ENCODE measurements at places on chromosomes 7 and 10.

GRCh38 chr7:112407261-112407660 lies 43.0 kb upstream of the IFRD1 start:
- DNase-seq = no peak

DNA sequence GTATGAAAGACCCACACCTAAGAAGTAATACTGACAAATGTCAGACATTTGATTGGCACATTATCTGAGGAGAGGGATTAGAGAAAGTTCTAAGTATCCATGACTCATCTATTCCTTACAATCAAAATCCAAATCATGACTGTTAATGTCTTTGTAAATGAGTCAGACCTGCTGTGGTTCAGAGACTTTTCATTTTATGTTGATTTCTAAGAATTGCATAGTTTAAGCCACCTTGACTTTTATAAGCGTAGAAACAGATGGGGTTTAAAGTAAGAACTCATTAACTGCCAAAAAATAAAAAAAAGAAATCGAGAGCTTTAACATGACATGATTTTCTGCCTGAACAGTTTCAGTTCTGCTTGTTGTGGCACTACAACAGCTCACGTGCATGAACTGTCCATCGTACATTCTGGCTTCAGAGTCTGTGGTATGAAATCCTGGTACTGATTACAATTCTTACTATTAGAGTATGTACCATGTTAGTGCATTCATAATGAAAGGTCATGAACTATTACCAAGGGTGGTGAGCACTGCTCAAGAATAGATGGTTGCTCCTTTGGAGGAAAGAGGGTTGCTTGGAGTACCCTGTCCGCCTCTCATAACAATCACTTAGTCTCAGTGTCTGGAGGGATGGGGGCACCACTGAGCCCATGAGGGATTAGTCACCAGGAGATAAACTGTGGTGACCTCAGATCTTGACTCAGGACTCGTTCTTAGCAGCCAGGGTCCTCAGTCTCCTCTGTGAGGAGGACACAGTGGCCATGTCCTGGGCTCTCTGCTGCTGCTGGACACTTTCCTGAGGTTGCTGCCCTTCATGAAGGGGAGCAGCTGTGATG lies 42.2 kb downstream of the ACSM6 start:
- DNase-seq = no peak

DNA sequence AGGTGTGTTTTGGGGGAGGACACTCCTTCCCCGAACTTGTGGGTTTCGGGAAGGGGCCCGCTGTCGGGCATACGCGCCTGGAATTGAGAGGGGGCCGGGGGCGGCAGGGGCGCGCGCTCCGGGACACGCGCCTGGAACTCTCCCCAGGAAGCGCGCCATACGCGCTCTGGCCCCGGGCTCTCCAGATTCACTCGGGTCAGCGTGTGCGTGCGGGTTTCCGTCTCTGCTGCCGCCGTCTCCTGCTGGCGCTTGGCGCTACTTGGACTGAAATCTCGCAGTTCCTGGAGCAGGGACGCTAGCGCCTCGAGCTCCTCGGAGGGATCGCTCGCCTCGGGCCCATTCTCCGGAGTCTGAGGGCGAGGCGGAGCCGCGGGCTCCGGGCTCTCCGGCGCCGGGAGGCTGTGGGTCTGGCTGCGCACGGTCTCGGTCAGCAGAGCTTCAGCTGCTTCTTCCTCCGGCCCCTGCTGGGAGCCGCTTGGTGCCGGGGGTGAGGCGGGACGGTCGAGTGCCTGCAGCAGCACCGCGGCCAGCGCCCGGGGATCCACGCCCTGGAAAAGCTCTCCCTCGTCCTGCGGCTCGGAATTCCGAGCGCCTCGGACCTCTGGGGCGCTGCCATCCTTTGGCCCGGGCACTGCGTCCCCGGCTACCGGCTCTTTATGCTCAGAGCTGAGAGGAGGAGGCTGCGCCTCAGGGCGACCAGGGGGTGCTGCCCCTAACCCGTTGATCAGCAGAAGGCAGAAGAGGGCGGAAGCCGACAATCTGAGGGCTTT lies 1.1 kb downstream of the VGF start:
- no peak for DNase-seq

DNA sequence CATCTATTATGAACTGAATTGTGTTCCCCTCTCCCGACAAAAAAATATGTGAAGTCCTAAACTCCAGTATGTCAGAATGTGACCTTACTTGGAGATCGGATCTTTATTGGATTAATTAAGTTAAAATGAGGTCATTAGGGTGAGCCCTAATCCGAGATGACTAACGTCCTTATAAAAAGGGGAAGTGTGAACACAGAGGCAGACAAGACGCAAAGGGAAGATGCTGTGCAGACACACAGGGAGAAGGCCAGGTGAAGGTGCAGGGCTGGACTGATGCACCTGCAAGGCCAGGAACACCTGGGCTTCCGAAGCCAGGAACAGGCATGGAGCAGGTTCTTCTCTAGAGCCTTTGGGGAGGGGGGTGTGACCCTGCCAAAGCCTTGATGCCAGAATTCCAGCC lies 187.8 kb downstream of the PARD3 start:
- DNase-seq = no peak

GRCh38 chr7:27905951-27906350 lies 166.0 kb downstream of the TAX1BP1 start:
- DNase-seq = no peak

DNA sequence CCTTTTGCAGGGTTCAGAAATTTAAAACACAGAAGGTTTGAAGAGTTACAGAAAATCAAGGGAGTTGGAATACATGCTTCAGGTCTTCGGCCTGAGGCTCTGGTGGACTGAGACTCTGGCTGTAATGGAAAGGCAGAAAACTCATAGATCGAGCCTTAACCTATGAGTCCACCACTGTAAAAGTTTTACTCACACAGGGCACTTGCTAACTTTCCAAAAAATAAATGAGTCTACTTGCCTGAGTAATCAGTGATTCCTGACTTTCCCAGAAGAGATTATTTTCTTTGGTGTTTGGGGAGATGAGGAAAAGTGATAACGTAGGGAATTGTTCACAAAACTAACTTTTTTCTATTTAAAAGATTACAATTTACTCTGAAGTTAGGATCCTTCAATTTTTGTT lies 108.0 kb downstream of the MBL2 start:
- no peak for DNase-seq

DNA sequence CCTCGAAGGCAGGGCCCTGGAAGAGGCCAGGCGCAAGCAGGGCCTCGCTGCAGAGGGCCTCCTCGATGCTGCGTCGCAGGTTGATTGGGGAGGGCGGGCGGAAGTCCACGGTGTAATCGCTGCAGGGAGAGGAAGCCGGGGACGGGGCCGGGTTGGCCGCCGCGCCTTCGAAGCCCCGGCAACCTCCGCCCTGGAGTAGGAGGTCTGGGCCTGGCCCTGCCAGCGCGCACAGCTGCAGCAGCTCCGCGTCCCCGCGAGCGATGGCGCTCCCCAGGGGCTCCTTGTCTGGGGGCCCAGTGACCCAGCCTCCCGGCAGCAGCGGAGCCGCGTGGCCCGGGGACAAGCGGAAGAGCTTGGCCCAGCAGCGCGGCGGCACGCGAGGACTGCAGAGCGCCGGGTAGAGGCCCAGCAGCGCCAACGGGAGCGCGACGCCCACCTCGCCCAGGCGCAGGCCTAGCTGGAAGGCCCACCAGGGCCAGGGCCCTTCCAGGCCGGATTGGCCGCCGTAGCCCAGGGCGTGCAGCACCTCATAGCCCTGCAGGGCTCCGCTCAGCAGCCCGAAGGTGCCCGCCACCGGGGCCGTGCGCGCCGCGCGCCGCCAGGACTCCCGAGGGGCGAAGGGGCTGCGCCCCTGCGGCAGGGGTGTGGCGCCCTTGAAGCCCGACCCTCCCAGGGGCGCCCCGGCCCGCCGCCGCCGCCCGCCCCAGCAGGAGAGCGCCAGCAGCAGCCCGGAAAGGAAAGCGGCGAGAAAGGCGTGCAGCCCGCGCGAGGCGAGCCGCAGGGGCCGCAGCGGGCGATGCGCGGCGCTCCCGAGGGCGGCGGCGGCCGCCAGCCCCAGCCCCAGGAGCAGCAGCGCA lies 7.8 kb upstream of the RBM28 start:
- peak; percentile 59 for DNase-seq

GRCh38 chr7:54663603-54664234 lies 95.3 kb downstream of the SEC61G start:
- DNase-seq = no peak

- no peak for DNase-seq
Observed at GRCh38 chr7:45701701-45702510, 127.7 kb downstream of the ADCY1 start.

GRCh38 chr10:122019414-122019975 lies 30.5 kb downstream of the TACC2 start:
- peak; percentile 77 for DNase-seq

GRCh38 chr10:13632884-13633440 lies 46.2 kb downstream of the PRPF18 start:
- DNase-seq = no peak

GRCh38 chr7:4226524-4226882 lies 455.6 kb upstream of the FOXK1 start:
- no peak for DNase-seq

- no peak for DNase-seq
Observed at GRCh38 chr7:47942132-47942531, 6.1 kb downstream of the PKD1L1 start.

DNA sequence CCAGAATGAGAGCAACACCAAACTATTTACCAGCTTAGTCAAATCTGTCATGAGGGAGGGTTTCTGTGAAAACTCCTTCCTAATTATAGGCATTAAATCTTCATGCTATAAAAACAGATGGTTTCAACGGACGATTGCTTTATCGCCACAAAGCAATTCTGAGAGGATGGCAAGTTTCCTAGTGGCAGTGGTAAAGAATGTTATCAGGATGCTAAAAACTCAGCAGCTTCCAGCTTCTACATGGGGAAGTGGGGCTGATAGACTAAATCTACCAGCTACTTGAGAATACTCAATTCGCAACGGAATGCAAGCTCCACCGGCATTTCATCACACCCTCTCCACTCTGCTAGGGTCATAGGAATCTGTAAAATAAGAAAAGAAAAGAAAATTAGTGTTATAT lies 41.8 kb downstream of the JCAD start:
- no peak for DNase-seq

- no peak for DNase-seq
Observed at GRCh38 chr10:76411729-76412435, 980.5 kb downstream of the LRMDA start.

DNA sequence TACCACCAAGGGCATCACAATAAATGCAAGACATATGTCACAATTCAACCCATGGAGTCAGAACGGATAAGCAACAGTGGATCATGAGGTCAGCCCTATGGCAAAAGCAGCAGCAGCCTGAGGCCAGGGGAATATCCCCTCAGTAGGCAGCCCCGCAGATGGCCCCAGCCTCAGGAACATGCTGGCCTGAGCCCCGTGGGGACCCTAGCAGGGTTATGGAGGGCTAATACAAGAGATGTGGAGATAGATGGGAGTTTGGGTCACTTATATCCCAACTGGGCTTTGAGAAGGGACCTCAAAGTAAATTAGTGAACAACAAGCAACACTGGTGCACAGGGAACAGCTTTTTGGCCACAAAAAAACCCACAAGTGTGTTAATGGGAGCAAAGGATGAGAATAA lies 9.1 kb downstream of the TMEM72 start:
- DNase-seq = no peak

DNA sequence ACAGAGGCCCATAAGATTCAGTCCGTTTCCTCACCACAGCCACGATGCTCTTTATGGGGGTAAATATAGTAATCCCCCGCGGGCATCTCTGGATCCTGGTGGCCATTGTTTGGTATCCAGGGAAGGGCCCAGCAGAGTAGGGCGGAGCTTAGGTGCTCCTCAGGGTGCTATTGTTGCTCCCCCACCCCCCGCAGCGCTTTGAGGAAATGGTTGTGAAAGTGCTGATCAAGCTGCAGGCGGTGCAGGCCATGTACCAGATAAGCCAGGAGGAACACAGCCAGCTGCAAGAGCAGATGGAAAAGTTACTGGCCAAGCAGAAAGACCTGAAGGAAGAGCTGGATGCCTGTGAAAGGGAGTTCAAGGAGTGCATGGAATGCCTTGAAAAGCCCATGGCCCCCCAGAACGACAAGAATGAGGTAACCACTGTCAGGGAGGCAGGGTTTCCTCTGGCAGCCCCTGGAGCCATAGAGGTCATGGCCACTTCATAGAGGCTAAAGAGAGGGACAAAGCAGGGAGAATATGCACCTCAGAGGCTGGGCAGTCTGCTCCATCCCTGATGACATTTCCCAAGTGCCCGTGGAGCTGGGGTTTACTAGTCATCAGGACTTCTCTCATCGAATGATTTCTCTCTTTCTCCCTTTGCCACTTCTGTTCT lies 17.6 kb upstream of the FLNC start:
- peak; percentile 46 for DNase-seq

- DNase-seq = no peak
Observed at GRCh38 chr7:151756076-151756731, 120.7 kb downstream of the PRKAG2 start.

DNA sequence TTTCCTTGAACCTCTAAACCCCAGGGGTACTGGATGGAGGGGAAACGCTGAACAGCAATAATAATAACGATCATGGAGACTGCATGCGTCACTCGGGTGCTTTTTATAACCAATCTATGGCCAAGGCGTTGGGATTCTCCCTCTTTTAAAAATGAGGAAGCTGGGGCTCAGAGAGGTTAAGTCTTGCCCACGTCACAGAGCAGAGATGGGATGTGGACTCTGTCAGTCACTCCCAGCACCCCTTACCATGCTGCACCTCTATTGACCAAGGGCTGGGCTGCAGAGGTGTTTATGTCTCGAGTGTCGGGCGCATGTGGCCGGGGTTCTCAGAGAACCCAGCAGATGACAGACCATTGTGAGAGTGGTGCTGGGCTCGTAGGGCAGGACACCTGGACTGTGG lies 129.9 kb downstream of the CDH23 start:
- no peak for DNase-seq

- no peak for DNase-seq
Observed at GRCh38 chr10:62719061-62719460, 85.5 kb upstream of the ADO start.

DNA sequence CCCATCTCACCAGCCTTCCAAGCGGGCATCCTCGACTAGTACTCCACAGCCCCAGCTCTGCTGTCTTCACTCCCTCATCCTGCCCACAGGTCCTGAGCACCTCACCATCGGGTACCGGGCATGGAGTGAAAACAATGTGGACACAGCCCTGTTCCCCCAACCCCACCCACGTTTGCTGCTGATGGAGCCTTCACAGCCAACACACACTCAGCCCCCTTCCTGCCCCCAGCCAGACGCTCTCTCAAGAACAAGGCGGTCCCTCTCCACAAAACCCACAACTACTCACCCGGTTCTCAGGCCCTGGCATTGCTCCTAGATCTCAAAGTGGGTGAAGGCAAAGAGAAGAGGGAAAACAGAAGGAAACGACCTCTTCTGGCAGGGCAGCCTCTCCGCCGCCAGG lies 56.1 kb downstream of the SLIT1 start:
- DNase-seq = no peak

DNA sequence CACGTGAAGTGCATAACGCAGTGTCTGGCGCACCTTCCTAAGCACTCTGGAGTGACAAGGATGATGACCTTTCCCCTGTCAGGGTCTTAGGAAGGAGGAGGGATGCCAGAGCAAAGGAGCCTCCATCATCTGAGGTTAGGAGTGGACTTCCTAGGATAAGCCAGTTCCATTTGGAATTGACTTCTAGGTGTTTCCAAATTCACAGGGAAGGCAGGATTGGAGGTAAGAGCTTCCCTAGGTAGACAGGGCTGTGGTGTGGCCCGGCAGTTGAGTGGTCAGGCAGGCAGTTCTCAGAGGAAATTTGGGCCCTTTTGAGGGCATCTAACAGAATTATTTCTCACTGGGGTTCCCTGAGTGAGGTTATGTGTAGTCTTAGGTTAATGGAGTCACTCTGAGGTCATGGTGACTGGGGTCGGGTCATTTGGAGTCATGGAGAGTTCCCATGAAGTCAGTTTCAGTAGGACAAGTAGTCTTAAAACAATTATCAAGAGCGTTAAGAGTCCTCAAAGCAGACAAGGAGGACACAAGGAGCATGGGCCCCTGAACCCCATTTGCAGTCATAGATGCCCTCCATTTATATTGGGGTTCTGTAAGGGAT lies 8.2 kb downstream of the PPIF start:
- no peak for DNase-seq

All from pancreas (tissue), 10 donors.